ENCODE measurements at places on chromosomes 12 and 14.
A peak's percentile ranks its signal among the peaks of the same experiment; 100 is the strongest.

DNA sequence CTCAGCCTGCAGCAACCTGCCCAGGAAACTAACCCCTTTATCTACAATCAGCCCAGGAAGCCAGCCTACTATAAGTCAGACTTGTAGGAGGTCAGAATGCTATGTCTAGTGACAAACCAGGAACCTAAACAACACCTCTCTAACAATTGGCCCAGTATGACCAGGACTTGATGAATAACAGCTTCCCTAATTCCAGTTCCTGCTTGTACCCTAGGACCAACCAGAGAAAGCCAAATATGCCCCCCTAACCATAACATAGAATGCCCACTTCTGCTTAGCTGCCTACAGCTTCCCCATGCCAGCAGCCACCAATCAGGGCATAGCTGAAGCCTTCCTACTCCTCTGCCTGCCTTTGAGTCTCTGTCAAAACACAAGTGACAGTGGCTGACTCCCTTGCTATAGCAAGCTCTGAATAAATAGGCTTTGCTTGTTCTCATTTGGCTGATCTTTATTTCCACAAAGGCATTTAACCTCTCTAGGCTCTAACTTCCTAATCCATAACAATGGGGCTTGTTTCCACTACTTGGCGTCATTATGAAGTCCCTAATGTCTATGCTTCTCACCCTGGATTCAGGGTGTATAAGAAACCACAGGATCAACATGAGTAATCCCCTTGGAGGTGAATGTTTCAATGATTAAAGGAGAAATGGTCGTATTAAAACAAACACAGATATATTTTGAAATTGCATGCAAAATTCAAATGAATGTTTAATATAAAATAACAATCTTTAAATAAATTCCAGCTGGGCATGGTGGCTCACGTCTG, 220.2 kb downstream of the ANO6 start:
- peak; percentile 4 for DNase-seq

DNA sequence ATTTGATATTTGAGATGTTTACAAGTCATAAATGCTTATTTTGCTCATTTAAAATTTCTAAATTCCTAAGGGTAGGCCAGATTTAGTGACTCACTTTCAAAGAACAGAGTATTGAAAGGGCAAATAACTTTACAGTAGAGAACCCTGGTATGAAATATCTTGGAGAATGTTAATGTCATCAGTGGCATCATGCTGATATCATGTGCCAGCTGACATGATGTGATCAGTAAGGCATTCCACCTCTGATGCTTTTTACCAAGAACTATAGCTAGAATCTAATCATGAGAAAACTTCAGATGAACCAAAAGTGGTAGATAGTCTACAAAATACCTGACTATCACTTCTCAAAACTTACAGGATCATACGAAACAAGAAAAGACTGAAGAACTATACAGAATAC, 2.9 kb upstream of the FLRT2 start:
- DNase-seq = no peak

DNA sequence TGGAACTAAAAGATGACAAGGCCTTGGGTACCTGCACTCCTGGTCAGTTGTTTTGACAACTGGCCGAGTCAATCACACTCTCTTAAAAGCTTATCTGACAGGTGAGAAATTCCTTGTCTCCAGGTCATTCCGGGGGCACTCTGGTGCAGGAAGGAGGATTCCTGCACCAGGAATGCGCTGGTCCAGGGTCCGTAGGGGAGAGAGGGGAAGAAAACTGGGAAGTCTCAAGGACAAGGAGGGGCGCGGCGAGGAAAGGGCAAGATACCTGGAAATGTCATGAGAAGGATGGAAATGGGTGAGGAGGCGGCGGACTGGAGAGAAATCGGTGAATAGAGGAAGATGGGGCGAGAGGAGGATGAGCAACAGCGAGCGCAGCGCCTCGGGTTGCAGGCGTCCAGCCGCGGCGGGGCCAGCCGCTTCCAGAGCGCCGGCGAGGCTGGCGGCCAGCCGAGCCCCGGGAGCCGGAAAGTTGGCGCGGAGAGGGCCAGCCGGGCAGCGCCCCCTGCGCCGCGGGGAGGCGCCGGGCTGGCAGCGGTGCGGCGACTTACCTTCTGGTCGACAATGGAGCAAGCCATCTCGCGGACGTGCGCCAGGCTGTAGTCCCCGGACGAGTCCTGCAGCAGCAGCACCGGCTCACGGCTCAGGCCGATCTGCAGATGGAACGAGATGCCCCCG, 809 bp downstream of the PRKD1 start:
- peak; percentile 51 for DNase-seq

- DNase-seq = no peak
Measured at GRCh38 chr12:97200181-97200580, 262.4 kb upstream of the RMST start.

- DNase-seq = peak; percentile 73
Measured at GRCh38 chr14:70008284-70009262, 129.4 kb downstream of the SMOC1 start.

GRCh38 chr12:109099431-109100020, 2.1 kb downstream of the UNG start:
- no peak for DNase-seq

- no peak for DNase-seq
Measured at GRCh38 chr14:90743425-90743824, 72.8 kb downstream of the TTC7B start.

DNA sequence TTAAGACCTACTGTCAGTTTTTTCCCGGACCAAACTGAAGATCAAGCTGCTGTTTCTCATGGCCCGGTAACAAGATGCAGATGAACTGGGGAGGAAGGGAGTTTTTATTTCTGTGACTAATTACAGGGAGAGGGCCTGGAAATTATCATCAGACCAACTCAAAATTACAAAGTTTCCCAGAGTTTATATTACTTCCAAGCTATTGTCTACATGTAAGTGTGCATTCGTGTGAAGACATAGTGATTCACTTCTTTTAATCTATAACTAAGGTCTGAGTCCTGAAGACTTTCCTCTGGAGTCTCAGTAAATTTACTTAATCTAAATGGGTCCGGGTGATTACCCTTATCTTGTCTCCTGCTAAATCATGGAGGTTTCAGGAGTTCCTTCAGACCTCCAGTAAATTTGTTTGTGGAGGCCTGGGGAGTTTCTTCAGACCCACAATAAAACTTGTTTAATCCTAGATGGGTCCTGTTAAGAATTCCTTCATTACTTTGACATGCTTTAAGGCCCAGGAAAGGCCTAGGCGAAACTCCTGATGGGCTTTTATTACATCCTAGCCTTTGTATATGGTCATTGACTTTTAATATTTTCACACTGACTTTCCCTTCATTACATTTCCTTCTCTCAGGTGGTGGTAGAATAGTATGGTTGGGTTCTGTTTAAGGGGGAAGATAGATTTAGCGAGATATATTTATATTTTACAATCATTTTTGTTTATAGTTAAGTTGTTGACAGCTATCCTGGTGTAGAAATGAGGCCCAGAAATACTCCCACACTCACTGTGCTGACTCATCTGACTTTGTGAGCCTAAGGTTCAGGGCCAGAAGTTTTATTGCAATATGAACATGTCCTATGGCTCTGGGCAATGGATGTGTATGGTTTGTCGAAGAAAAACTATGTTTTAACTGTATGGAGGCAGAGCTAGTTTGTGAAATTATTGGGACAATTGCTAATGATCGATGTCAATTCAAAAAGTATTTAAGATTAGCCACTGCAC, 627.0 kb upstream of the FBXO33 start:
- no peak for DNase-seq

- no peak for DNase-seq
Measured at GRCh38 chr12:54917001-54917488, 62.7 kb downstream of the MUCL1 start.

DNA sequence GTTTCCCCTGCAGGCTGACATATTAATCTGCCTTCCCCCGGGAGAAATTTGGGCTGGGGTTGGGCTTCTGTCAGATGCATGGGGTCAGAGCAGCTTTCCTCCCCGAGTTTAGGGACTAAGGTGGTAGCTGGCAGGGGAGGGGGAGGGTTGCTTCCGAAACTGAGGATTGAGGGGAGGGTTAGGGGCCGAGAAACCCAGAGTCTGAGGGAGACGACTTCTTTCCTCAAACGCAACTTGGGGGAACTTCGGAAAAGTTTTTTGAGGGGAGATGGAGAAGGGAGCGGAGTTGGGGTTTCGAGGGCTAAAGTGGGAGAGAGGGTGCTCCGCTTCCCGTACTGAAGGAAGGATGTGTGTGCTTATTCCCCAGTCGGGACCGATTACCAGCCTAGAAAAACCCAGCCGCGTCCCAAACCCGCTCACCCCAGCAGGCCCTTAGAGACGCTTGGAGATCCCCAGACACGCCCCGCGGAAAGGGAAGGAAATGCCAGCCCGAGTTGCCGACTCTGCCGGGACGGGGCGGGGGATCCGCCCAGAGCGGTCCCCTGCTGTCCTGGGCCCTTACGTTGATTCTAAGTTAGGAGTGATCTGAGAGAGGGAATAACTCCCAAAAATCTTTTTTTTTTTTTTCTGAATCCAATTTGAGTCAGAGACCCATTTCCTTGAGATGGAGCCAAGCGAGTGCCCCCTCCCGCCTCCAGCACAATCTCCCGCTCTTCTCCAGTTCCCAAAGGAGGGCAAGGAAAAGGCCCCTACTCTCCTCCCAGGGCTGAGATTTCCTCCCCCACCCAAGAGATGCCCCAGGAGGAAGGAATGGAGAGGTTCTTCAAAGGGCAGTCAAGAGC, 61.9 kb downstream of the SMUG1 start:
- peak; percentile 84 for DNase-seq

DNA sequence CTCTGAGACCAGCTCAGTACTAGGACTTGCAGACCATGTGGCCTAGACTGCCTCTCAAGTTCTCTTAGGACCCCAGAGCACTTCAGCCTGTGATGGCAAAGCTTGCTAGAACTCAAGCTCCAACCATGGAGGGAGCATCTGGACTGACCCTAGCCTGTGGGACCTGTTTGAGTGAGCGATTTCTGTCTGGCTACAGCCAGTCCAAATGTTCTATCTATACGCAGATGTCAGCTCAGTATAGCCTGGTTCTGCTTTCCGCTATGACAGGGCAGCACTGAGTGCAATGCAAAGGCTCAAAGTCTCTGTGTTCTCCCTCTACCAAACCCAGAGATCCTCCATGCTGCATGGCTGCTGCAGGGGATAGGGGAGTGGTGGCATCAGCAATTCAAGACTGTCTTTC, 20.7 kb upstream of the PPM1H start:
- DNase-seq = no peak

GRCh38 chr14:95514131-95515079, 2.0 kb downstream of the SYNE3 start:
- no peak for DNase-seq

GRCh38 chr14:66539034-66539433, 31.1 kb downstream of the GPHN start:
- DNase-seq = no peak

GRCh38 chr12:77943466-77943865, 112.8 kb downstream of the NAV3 start:
- DNase-seq = peak; percentile 37

GRCh38 chr12:68319988-68320623, 12.1 kb downstream of the MDM1 start:
- peak; percentile 96 for DNase-seq

DNA sequence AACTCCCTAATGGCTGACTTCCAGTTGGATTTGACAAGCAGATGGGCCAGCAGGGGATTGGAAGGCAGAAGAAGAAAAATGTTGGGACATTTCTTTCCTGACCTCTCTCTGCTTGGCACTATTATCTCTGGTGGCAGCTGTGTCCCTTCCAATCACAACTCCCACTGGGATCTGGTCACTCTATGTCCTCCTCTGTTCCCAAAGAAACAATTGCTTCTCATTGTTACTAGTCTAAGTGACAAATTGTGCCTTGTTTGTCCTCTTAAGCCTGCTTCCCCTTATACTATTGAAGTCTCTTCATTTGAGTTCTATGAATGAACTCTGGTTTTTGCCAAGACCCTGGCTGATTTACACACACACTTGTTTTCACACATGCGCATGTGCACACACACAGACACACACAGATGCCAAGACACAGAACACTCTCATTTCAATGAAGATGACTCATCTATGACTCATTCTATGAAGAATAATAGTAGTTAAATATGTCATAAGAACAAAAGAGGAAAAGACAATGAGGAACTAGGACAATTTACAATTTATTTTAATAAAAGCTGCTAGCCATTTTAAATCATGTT, 83.0 kb upstream of the FAR2 start:
- DNase-seq = no peak

GRCh38 chr12:3035815-3036702, 41.1 kb upstream of the TSPAN9 start:
- DNase-seq = no peak
